Fibroblast of mammary gland (primary cell): ENCODE measurements at places on chromosomes 2 and 18.

GRCh38 chr2:191617575-191617974, 60.4 kb upstream of the NABP1 start:
- no peak for DNase-seq

- no peak for DNase-seq
Measured at GRCh38 chr2:134426721-134427120, 172.8 kb downstream of the MGAT5 start.

- DNase-seq: no peak
Measured at GRCh38 chr2:232318169-232318855, 60.2 kb upstream of the ALPP start.

DNA sequence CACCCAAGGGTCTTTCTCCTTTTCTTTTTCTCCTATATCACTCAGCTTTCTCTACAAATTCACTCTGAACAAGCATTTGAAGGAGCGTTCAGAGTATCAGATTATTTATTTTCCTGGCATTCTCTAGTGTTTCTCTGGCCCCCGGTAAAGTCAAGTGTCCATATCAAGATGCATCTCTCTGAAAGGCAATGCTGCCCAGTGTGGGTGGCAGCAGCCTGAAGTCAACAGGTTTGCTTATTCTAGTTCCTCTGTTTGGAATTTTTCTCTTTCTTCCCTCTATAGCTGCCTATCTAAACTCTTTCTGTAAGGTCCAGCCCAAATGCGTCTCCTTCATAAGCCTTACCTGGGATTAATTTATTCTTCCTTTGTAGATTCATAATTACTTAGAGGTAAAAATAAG, 526.2 kb upstream of the TNP1 start:
- DNase-seq: no peak

GRCh38 chr18:13003466-13003896, 12.3 kb downstream of the CEP192 start:
- peak; percentile 88 for DNase-seq

- DNase-seq: peak; percentile 2
Measured at GRCh38 chr18:73891572-73892421, 255.8 kb downstream of the FBXO15 start.

DNA sequence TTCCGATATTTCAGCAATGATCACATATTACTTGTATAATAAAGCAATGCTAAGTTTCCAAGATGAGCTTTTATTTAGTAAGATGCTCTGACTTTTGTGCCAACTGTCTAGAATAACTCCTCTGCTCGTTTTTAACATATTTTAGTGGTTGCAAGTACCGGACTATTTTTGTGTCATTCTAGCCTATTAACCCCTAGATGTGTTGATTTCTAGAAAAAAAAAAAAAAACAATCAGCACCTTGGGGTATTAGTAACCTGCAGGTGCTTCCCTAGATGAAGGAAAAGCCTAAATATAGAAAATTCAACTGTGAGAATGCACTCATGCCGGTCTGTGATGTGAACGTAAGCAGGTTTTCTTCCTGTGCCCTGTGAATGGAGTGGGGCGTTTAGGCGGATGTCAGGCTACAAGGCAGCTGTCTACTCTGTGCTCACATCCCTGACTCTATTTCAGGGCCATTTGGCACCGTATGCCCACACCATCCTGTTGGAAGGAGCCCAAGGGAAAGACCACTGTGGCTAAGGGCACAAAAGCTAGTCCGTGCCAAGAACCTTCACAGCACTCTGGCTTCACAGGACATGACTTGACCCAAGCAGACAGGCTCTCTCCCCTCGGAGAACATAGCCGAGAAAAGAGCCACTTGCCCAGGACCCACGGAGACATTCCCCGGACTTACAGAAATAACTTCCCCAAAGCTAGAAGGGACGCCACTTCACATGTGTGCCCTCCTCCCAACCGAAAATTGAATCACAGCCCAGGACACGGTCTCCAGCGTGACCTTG, 60.9 kb upstream of the AGAP1 start:
- DNase-seq: no peak

DNA sequence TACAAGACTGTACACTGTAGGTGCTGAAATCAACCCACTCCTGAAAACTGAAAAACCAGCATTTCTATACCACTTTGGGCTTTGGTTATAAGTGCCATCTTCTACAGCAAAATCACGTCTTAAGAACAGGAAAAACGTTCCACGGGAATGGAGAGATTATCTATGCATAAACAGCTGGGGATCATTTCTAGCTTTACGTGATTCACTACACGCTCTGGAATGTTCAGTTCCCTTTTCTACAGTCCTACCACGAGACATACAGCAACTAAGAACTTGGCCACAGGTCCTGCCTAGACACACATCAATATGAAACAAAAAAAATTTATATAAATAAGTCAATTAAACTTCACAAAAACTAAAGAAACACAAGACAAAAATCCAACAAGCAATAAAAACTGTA, 3.6 kb downstream of the CXCR4 start:
- no peak for DNase-seq

GRCh38 chr2:235390108-235390815, 103.6 kb upstream of the AGAP1 start:
- no peak for DNase-seq
